A549 treated with CORT108297 at 1 μM for 4 hours (cell line): ENCODE measurements at places on chromosomes 2 and 18. TPM values are rescaled to one million over a fixed set of nuclear protein-coding genes. Genes with fewer than 3 reads are reported as not detected.

The PDE1A gene
- 0.09 to 0.18 TPM (median 0.14 TPM) in 5 replicates for total RNA-seq

The MAPRE3 gene
- total RNA-seq: 12.2 to 14.0 TPM (median 12.7 TPM) in 5 replicates

The UBR3 gene
- total RNA-seq: 8.2 to 11.5 TPM (median 9.7 TPM) in 5 replicates

The CMPK2 gene
- 0.87 to 1.2 TPM (median 1.1 TPM) in 5 replicates for total RNA-seq

The DPY30 gene
- total RNA-seq: 108 to 117 TPM (median 114 TPM) in 5 replicates

The ANKRD30B gene
- 0.02 to 0.03 TPM (median 0.02 TPM) in 3 of 5 replicates, not detected in the others for total RNA-seq

The KIAA2012 gene
- total RNA-seq: not detected in 5 replicates

The KCNIP3 gene
- total RNA-seq: 1.1 to 2.4 TPM (median 1.6 TPM) in 5 replicates

The TBR1 gene
- total RNA-seq: 0.01 to 0.07 TPM (median 0.05 TPM) in 4 of 5 replicates, not detected in the other

The ZC3H15 gene
- total RNA-seq: 78.1 to 107 TPM (median 84.8 TPM) in 5 replicates

The DTNA gene
- total RNA-seq: 0.14 to 0.29 TPM (median 0.23 TPM) in 5 replicates

The SULT1C4 gene
- total RNA-seq: 0.11 to 0.13 TPM in 2 of 5 replicates, not detected in the others

The WDR33 gene
- 18.4 to 26.3 TPM (median 23.1 TPM) in 5 replicates for total RNA-seq

The BOK gene
- total RNA-seq: 24.8 to 38.6 TPM (median 35.9 TPM) in 5 replicates

The IL1A gene
- 0.06 to 0.22 TPM (median 0.16 TPM) in 5 replicates for total RNA-seq
